HL-60 (cell line): ENCODE measurements at places on chromosomes 7 and 10.
A peak's percentile ranks its signal among the peaks of the same experiment; 100 is the strongest.

DNA sequence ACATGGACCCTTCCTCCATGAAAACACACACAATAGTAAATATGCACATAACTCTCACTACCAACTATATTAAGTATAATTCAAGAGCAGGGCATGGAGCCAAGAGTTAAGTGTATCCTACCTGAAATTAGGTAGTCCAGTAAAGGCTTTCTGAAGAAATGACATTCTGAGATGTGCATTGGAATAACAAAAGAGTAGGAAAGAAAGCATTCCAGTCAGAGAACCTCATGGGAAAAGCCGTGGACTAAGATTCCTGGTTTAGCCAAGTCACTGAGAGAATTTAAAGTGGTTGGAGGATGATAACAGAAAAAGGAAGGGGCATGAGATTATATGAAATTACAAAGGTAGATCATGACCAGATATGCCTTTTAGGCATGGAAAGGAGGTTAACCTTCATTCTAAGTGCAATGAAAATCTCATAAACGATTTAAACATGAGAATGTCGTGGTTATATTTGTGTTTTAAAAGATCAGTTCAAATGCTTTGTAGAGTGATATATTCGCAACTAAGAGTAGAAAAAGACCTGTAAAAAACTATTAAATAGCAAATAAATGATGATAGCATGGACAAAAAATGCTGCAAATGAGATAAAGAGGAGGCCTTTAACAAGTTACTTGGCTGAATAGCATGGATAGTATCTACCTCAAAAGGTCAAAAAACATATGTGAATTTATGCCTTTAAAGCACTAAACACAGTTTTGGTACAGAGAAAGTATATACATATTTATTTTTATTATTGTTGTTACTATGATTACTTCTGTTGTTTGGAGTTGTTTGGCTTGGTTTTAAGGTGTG, 767.4 kb upstream of the GHITM start:
- DNase-seq: no peak

DNA sequence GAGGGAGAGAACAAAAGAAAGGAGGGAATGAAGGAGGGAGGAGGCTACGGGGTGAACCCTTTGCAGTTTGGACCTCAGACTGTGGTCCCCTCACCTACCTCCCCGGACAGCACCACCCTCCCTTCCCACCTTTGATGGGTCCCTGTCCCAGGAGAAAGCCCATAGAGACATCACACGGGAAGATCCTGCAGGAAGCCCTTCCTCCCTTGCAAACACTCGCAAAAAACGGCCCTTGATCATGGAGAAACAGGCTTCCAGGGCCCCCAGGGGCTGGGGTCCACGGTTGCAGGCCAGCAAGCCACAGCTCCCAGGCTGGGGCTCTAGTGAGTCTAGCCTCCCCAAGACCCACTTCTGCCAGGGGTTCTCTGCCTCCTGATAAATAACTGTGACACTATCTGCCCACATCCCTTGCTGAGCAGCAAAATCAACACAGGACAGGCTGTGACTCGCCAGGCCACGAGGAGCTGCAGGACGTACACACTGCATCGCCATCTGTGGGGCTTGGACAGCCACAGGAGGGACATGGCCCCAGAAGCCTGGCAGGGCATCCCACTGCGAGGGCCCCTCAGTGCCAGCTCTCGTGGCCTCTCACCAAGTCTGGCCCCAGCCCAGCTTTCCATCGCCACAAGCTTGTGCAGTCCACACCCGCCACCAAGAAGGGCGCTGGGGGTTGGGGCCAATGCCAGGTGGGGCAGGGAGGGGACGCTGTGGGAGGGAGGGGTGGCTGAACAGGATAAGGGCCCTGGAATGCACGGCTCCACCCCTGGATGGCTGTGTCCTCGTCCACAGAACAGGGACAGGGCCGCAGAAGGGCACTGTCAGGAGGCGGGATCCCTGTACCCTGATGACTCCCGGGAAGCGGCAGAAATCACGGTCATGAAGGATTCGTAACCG, 34.2 kb downstream of the PDGFA start:
- no peak for DNase-seq

GRCh38 chr10:95414016-95414830, 123.4 kb upstream of the PDLIM1 start:
- no peak for DNase-seq

DNA sequence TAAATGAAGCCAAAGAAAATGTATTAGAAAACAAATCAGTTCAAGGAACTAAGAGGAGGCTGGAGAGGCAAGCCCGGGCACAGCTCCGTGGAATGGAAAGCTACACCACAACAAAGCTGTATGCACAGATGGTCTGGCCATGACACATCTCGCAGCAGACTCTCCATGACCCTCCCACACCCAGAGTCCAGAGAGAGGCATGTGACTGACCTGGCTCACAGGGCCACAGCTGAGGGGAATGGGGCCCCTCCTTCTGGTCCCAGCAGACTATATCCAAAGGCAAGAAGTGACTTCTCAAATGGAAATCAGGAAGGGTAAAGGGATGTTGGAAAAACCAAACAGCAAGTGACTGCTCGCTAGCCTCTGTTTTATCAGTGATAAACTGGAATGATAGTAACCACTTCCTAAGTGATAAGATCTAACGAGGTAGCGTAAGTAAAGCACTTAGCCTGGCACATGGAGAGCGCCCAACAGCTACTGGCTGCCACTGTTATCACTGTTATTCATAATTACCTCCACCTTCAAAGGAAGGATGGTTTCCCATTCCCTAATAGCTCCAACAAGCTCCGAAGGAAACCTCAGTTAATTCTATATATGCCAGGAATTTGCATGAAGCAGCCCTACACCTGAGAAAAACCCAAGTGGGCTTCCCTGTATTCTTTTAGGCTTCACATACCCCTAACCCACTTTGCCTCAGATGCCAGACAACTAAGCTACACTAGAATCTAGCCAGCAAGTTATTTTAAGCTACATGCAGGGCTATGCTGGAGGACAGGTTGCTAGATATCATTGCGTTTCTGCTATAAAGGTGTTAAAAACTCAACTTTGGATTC, 8.4 kb downstream of the OSBPL3 start:
- DNase-seq: no peak

DNA sequence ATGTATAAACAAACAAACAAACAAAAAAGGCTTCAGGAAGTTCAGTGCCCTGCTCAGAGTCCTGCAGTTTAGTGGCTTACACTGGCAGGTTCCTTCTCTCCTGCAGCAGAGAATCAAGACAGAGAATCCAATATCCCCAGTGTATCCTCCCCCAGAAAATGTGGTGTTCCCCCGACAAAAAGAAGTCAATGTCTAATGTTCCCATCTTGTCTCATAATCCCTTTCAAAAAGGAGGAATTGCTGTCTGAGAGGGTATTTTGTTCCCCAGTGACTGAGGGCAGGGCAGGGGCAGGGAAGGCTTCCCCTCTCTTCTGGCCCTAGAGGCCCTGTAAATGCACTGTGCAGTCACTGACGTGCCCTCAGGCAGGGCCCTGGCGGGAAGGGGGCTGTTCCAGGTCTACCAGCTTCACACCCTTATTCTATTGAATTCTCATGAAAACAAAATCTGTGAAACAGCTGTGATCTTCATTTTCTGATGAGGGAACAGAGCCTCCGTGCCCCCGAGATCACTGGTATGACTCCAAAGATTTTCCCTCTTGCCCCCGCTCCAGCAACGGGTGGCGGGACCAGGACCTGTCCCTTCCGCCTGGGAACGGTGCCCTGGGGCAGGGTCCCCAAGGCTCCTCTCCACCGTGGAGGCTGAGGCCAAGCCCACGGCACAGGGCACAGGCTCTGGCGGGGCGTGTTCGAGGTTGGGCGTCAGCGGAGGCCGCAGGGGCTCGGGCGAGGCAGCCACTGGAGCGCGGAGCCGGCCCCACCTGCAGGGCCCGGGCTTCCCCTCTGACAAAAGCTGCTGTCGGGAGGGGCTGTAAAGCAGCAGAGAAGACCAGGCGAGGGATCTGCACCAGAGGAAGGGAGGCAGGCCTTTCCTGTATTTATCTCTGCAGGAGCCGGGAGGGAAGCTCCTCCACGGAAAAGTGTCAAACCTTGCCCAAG, 13.4 kb upstream of the WDFY4 start:
- DNase-seq: no peak

- no peak for DNase-seq
Observed at GRCh38 chr10:30691639-30692015, 62.1 kb upstream of the LYZL2 start.

DNA sequence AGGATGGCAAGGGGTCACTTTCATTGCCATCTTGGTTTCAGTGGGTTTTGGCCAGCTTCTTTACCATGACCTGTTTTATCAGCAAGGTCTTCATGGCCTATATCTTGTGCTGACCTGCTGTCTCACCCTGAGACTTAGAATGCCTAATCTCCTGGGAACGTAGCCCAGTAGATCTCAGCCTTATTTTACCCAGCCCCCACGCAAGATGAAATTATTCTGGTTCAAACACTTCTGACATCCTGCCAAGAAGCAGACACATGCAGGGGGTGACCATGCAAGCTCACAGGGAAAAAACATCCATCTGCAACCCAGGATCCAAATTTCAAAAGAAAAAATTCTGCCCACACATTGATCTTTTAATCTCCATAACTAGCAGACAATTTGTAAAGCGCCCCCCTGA, 88.4 kb upstream of the EEPD1 start:
- DNase-seq: no peak

DNA sequence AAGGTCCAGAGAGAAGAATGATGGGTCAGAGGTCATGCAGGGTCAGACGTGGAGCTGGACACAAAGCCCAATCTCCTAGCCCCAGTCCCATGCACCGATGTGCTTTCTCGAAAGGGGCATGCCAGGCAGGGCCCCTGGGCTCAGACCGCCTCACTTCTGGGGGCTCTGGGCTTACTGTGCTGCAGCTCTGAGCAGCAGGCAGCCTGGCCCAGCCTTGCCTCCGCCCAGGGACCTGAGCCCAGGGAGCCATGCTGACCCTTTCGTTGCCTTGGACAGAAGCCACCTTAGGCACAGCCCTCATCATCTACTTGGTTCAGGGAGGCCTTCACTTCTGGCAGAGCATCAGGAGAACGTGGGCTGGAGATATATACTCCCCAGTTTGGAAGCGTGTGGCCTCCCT, 161.2 kb downstream of the GRK5 start:
- no peak for DNase-seq

DNA sequence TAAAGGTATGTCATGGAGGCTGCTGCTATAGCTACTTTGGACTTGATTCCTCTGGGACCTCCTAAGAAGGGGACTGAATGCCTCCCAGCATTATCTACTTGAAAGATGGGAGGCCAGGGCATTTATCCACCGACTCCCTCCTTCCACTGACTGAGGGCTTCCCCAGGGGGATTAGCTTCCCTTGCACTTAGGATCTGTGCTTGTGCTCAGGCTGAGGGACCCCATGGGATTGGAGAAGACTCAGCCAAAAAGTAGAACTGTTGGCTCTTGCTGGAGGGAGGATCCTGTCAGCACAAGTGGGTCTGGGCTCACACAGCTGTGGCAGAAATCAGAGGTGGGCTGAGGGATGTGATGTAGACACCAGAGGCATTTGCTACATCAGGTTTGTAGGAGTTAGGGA, 81.5 kb upstream of the SYPL1 start:
- DNase-seq: no peak

DNA sequence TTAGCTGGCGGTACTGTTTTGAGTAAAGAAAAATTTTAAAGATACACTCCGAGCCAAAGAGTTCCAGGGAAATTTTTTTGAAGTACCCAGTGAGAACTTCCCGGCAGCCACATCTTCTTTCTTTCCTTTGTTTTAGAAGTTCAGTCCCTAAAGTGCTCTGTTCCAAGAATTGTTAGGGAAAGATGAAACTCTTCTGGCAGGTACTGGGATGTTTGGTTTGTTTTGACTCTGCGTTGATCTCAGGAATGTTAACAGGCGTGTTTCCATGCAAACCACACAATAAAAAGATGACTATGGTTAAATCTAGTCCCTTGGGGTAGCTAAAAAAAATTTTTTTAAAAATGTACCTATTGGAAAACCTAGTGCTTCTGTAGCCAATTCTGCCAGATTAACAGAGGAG, 224.7 kb upstream of the PHYHIPL start:
- DNase-seq: no peak

GRCh38 chr10:110686047-110686446, 41.9 kb downstream of the RBM20 start:
- no peak for DNase-seq

- no peak for DNase-seq
Observed at GRCh38 chr10:34816501-34817002, 1.5 kb upstream of the PARD3 start.

- peak; percentile 23 for DNase-seq
Observed at GRCh38 chr10:85995791-85996190, 370.8 kb downstream of the GRID1 start.

DNA sequence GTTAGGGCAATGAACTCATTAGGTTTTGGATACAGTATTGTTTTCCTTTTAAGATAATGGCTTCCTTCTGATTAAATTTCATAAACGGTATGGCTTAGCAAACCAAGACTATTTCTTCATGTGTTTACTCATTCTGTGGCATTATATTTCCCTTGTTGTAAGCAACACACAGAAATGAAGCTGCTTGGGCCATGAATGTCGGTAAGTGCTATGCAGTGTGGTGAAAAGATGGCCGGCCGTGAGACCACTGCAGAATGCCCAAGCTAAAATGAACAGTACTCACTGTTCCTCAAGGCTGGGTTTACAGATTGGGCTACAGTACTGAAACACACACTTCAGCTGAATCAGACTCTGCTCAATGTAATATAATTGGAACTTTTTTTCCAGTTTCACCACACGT, 8.1 kb downstream of the APBB1IP start:
- DNase-seq: no peak

DNA sequence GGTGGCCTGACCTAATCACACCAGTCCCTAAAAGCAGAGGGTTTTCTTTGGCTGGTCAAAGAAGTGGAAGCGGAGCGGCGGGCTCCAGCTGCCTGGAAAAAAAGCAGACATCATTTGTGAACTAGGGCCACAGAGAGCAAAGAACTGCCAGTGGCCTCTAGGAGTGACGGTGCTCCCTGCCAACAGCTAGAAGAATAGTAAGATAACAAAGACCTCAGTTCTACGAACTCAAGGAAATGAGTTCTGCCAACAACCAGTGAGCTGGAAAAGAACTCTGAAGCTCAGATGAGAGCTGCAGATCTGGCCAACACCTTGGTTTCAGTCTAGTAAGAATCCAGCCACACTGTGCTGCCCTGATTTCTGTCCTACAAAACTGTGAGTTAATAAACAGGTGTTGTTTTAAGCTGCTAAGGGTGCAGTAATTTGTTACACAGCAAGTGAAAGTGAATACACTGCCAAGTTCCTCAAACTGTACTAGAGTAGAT, 178.0 kb downstream of the SRPK2 start:
- DNase-seq: no peak

- no peak for DNase-seq
Observed at GRCh38 chr10:43160921-43161255, 22.6 kb downstream of the CSGALNACT2 start.

- no peak for DNase-seq
Observed at GRCh38 chr7:51316666-51317581, at the start of gene COBL. TSS of gene COBL (minus strand) at chr7:51316809. CDS start at chr7:51316633, 176 bp downstream.

GRCh38 chr7:76358481-76359110, at the start of gene YWHAG:
TSS of gene YWHAG (minus strand) at chr7:76358991. CDS start at chr7:76358808, 183 bp downstream.
- peak; percentile 85 for DNase-seq

DNA sequence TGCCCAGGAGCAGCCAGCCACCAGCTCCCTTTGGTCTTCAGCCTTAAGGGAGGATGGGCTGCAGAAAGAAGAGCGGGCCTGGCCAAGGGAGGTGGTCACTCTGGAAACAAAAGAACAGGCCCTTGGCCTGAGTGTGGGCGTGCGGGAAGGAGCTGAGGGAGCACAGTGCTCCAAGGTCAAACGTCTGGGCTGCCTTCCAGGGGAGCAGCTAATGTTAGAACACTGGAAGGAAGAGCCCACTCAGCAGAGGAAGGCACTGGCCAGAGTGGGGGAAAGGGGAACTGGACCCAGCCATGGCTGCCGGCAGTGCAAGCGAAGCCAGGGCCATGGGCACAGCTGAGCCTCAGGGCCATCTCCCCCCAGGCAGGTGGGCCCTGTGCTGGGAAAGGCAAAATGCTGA, 42.7 kb downstream of the FAM53B start:
- DNase-seq: no peak
